ENCODE measurements at places on chromosomes 5 and 9. TPM values are rescaled to one million over a fixed set of nuclear protein-coding genes. Genes with fewer than 3 reads are reported as not detected.

Gene ADAMTS13
- 2.3 TPM for total RNA-seq

Gene GABRA6
- not detected for total RNA-seq

Gene CTNND2
- total RNA-seq = not detected

Gene IFNA13
- not detected for total RNA-seq

Gene PLPPR1
- not detected for total RNA-seq

DNA sequence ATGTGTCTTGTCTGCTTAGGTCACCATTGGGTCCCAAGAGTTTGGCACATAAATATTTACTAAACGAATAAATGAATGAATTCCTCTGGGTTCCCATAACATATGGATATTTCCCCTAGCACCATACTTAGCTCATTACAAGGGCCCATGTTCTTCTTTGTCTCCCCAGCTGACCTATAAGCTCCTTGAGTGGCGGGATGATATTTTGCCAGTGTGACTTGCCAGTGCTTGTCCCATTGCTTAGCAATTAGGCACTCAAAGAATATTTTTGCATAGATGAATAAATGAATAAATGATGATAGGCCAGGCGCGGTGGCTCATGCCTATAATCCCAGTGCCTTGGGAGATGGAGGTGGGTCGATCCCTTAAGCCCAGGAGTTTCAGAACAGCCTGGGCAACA, 16.9 kb upstream of the CTNNA1 start:
- DNase-seq = no peak

GRCh38 chr9:70117835-70118319, 74.2 kb downstream of the MAMDC2 start:
- DNase-seq = no peak

DNA sequence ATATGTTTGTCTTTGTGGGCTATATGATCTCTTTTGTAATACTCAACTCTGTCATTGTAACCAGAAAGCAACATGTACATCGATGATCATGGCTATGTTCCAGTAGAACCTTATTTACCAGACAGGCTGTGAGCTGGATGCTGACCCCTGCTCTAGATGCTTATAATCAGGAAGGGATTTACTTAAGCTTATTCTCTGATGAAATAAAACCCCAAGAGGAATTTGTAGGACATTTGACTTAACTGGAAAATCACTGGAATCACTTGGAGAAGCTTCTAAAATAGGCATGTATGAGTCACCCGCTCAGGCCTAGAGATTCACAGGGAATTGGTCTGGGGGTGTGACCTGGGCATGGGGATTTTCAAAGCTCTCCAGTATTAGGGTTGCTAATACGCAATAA, 285.8 kb upstream of the ZNF608 start:
- DNase-seq = no peak

DNA sequence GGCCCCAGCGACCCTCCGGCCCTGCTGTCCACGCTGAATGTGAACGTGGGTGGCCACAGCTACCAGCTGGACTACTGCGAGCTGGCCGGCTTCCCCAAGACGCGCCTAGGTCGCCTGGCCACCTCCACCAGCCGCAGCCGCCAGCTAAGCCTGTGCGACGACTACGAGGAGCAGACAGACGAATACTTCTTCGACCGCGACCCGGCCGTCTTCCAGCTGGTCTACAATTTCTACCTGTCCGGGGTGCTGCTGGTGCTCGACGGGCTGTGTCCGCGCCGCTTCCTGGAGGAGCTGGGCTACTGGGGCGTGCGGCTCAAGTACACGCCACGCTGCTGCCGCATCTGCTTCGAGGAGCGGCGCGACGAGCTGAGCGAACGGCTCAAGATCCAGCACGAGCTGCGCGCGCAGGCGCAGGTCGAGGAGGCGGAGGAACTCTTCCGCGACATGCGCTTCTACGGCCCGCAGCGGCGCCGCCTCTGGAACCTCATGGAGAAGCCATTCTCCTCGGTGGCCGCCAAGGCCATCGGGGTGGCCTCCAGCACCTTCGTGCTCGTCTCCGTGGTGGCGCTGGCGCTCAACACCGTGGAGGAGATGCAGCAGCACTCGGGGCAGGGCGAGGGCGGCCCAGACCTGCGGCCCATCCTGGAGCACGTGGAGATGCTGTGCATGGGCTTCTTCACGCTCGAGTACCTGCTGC, 839 bp downstream of the KCNV2 start:
- no peak for DNase-seq

- DNase-seq = peak; percentile 45
Measured at GRCh38 chr9:89605465-89606048, 745 bp downstream of the GADD45G start.

- DNase-seq = no peak
Measured at GRCh38 chr5:76457674-76458485, 54.8 kb downstream of the IQGAP2 start.

DNA sequence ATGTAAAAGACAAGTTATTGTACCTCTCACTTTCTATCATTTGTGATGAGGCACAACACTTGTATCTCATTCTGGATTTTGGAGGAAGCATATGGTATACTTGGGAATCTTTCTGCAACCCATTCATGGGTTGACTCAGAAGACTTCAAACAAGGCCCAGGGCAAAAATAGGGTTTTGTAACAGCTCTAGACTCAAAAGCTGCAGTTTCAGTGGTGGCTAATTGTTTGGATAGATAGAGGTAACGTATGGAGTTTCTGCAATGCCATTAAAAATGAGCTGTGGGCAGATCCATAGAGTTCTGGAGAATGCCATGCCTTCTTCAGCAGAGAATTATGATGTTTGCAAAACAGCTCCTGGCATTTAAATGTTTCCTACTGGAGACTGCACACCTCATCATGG, 279.6 kb upstream of the VLDLR start:
- no peak for DNase-seq

DNA sequence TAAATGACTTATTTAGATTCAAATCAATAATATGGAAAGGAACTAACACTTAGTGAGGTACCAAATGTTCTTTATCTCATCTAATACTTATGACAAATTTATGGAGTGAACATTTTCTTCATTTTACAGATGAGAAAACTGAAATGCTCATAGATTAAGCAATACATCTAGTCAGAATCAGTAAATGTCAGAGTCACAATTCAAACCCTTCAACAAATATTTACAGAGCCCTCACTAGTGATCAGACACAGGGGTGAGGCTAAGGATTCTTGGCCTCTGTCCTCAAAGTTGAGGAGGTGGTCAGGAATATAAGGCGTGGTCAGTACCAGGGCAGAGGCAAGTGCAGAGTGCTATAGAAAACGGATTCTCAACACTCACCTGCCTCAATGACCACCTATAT, 29.5 kb upstream of the ARSB start:
- DNase-seq = no peak

DNA sequence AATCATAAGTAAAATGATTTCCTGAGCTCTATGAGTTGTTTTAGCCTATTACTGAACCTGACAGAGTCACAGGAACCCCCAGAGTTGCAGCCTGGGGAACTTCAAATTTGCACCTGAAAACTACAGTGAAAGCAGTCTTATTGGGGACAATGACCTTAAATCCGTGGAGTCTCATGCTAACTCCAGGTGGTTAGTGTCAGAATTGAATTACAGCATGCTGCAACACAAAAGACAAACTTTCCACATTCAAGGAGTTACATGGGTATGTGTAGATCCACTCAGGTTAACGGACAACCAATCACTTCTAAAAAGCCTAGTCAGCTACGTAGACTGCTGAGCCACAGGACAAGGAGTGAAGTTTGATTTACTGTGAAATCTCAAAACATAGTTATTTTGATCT, 49.7 kb downstream of the PLPP1 start:
- no peak for DNase-seq

- DNase-seq = no peak
Measured at GRCh38 chr5:149323210-149323609, 22.1 kb upstream of the GRPEL2 start.

- no peak for DNase-seq
Measured at GRCh38 chr5:35811108-35811741, 45.5 kb upstream of the IL7R start.

DNA sequence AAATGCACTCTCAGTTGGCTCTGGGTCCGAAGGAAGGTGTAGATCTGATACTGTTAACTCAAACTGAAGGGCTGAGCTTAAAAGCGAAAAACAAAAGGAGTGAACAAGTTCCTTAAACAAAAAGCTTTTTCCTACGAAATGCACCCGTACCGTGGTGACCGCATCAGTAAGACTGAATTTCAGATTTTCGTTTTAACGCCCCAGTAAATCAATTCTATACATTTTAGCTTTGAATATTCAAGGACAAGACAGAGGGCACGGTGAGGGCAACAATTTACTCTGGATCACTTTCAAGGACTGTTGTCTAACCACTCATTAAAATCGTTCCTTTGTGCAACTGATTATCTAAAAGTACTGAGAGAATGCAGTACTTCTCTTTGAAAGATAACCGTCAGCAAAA, 1.9 kb downstream of the HOMER1 start:
- DNase-seq = no peak

GRCh38 chr5:38846379-38847011, 683 bp downstream of the OSMR start:
- DNase-seq = no peak

DNA sequence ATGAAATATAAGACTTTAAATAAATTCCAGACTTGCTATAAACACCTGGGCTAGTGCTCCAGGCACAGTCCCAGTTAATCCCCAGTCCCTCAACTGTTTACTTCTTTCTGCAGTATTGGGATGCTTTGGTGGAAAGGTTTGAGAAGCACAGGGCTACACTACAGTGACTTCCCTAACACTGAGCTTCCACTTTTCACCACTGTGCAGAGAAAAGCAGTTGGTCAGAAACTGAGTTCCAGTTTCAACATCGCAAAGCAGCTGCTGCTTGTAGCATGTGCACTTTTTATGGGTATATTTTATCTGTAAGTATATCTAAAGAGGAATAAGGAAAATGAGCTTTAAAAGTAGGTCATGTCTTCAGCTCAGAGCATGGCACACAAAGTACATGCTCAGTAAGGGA, 339.7 kb downstream of the NTRK2 start:
- DNase-seq = no peak

DNA sequence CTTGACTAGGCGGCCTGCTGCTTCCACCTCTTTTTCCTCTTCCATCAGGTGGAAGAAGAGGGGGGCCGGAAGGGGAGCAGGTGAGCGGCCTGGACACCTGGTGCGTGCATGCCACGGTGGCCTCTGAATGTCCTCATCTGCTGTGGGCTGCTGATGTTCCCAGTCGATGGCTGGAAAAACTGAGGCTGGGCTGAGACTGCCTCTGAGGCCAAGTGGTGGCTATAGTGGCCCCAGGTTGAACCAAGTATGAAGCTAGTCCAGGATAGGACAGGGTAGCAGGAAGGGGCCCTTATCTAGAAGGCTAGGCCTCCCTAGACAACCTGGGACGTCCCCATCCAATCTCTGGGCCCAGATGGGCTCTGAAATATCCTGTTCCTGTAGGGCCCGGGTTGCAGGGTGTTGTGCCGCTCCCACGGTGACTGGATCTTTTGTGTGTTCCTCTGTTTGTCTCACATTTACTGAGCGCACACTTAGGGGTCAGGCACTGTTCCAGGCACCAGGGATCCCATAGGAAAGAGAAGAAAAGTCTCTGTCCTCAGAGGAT, 753 bp upstream of the NR5A1 start:
- no peak for DNase-seq

DNA sequence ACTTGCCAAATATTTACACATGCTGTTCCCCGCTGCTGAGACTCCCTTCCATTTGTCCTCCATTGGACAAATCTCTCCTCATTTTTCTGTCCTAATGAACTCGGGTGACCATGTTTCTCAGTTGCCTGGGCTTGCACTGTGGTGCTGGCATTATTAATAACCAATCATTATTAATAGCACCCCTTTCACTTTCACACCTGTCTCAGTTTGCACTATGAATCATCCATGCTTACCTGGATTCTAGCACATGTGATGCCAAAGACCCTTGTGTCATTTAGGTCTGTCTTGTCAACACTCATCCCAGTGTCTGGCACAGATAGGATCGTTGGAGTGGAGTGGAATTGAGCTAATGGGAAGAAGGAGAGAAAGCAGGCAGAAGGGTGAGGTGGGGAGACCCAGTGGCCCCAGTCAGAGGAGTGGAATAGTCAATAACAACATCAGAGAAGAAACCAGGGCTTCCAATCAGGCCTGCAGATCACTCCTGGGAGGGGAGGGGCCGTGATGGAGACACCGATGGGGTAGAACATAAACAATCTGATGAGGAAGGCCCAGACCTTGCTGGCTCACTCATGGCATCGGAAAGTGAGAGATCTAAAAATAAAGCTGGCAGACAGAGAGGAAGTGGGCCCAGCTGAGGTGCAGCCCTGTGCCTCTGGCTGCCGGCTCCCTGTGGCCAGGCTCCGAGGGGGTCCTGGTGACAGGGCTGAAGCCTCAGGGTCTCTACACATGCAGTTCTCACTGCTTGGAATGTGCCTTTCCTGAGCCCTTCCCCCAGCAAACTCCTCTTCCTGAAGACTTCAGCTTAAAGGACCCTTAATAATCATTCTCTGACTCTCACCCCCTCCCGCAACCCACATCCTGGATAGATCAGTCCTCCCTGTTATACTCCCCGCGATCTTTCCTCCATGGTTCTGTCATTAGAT, 33.5 kb upstream of the CRB2 start:
- DNase-seq = peak; percentile 55

Data from natural killer cell (primary cell).